ENCODE measurements at places on chromosomes 16 and 17. TPM values are rescaled to one million over a fixed set of nuclear protein-coding genes. Genes with fewer than 3 reads are reported as not detected.

Gene TBC1D26
- not detected for total RNA-seq

Gene EME1
- total RNA-seq, result not detected

Gene TELO2
- total RNA-seq, result 28.2 TPM

Gene CDH11
- 86.3 TPM for total RNA-seq

Gene NPIPB4
- total RNA-seq, result 240 TPM

Gene TSPAN10
- total RNA-seq, result 0.66 TPM

Gene IL32
- 71.6 TPM for total RNA-seq

Gene AKAP10
- 48.7 TPM for total RNA-seq

Gene BCAS3
- total RNA-seq, result 47.6 TPM

Gene ARSG
- 3.8 TPM for total RNA-seq

Gene RRN3
- total RNA-seq, result 22.9 TPM

Gene CPHXL2
- not detected for total RNA-seq

Gene NRN1L
- total RNA-seq, result 2.1 TPM

Gene C17orf100
- total RNA-seq, result 1.5 TPM

Gene YBX2
- total RNA-seq, result 0.60 TPM

Gene NPIPA3
- total RNA-seq, result 8.0 TPM

Gene KRTAP1-5
- total RNA-seq, result not detected

Gene PCGF2
- total RNA-seq, result 75.5 TPM
